HAP-1 (cell line): ENCODE measurements at places on chromosomes 2 and 18.

- DNase-seq = peak; percentile 37
Observed at GRCh38 chr18:45324495-45325113, 290.7 kb upstream of the SLC14A2 start.

- no peak for DNase-seq
Observed at GRCh38 chr18:39455285-39455684, 1889.7 kb upstream of the CELF4 start.

GRCh38 chr2:211836409-211836808 is 702.2 kb downstream of the ERBB4 start:
- peak; percentile 75 for DNase-seq

DNA sequence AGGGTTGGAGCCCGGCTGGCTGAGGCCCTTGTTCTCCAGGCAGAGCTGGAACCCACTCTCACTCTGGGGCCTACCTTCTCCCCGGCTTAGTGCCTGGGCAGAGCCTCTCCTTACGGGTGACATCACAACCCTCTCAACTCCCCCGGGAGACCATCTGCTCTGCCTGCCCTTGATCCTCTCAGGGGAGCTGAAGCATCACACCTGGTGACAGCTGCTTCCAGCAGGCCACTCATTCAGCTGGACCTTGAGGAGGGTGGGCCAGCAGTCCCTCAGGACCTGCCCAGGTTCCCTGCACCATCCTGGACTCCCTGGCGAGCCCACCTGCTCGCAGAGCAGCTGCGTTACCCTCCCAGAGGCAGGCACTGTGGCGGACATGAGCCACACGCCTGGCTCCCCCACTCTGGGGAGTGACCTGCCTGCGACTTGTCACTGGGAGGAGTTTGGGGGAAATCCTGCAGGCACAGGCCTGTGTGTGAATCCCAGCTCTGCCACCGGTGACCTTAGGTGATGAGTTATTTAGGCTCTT is 13.1 kb downstream of the HS6ST1 start:
- DNase-seq = no peak

GRCh38 chr2:7280790-7281189 is 363.6 kb downstream of the RNF144A start:
- no peak for DNase-seq

- no peak for DNase-seq
Observed at GRCh38 chr18:3605954-3606443, 156.0 kb downstream of the TGIF1 start.
